DMS79 treated with DMSO at 0.1 percent for 48 hours (cell line): ENCODE measurements at places on chromosomes 16 and 17.

- DNase-seq: no peak
Observed at GRCh38 chr17:6666557-6666956, 15.0 kb downstream of the C17orf100 start.

DNA sequence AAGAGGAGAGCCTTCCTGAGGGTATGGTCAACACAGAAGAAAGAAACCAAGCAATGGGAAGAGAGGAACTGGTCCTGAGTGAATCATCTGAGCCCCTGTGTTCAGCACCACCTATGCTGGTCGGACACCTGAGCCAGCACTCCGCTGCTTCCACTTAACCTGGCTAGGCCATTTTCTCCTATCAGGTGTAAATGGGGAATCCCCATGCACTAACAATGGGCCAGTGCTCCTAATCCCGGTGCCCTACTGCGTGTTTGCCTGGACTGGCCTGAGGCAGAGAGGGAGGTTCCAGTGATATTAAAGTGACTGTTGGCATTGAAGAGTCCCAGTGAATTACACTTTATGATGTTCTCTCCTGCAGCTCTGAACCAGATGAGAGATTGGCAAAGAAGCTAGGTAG lies 34.4 kb upstream of the XYLT2 start:
- no peak for DNase-seq

- DNase-seq: no peak
Observed at GRCh38 chr17:10635290-10635689, 21.8 kb downstream of the MYH3 start.

- no peak for DNase-seq
Observed at GRCh38 chr17:61009663-61010062, 332.0 kb downstream of the BCAS3 start.

DNA sequence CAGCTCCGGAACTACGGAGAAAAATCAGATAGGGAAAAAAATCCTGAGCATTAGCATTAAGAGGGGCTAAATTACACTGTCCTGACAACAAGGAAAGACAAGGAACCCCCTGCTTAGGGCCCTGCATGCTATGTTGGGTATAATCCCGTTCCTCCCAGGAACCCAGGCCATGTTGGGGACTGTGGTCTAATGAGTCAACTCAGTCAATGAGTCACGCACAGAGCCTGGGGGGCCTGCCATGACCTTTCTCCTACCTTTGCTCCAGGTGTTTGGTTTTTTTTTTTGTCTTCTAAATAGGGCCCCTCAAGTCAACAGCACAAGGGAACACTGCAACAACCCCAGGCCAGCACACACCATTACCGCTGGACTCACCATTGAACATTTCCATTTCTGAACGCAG lies 8.9 kb upstream of the ZNF200 start:
- DNase-seq: no peak

DNA sequence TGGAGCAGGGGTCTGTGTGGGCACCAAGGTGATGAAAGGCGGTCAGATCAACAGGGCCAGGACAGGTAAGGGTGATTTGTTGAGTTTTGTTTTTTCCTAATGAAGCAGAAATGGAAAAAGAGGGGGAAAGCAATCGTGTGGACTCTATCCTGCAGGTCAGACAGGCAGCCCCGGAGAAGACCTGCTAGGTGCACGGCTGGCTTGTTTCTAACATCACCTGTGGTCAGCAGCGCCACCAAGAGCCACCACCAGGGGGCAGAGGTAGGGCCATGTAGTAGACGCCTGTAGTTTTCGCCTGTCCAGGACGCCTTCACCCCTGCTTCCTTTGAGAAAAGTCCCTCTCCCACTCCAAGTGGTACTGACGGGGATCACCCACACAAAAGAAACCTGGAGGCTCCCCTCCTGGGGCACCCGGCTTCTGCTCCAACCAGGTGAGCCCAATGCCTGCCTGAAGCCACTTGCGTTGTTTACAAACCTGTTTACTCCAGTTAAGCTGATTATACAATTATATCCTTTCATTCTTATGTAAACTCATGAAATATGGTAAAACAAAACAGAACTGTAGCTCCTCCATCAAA lies 54.2 kb upstream of the SEC14L1 start:
- peak; percentile 55 for DNase-seq

DNA sequence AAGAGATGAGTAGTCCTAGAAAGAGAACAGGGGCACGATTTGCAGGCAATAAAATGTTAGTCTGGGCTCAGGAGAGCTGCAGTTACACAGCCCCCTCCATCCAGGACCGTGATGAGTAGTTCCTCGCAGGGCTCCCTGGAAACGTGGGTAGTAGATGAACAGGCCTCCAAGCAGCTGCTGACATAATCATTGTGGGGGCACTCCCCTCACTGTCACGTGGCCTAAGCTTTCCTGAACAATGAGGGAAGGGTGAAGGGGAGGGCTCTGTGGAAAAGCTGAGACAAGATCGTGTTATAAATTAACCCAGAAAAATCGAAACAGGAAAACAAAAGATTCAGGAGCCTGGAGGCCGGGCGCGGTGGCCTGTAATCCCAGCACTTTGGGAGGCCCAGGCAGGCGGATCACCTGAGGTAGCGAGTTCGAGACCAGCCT lies 1.3 kb upstream of the PER1 start:
- no peak for DNase-seq

GRCh38 chr17:81987161-81987770 lies 9.8 kb downstream of the ASPSCR1 start:
- no peak for DNase-seq

DNA sequence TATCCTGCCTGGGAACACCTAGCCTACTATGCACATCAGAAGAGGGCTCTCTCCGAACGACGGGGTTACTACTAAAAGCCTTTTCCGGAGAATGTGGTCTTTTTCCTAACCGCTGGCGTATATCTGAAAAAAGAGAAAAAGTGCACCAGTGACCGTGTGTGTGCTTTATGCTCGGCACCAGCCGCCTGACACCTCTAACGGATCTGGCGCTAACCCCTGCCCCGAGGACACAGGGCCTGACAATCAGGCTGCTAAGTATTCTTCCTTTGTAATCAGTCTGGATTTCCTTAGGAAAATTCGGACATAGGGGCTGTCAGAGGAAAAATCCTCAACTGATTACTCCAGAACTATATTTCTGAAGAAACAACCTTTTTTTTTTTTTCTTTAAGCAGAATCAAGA lies 13.4 kb upstream of the ITGAE start:
- no peak for DNase-seq

- DNase-seq: no peak
Observed at GRCh38 chr16:3143598-3144320, 8.9 kb downstream of the ZNF213 start.

GRCh38 chr17:49513641-49514040 lies 18.5 kb downstream of the NGFR start:
- DNase-seq: no peak

GRCh38 chr17:17089796-17090641 lies 47.8 kb downstream of the MPRIP start:
- no peak for DNase-seq

DNA sequence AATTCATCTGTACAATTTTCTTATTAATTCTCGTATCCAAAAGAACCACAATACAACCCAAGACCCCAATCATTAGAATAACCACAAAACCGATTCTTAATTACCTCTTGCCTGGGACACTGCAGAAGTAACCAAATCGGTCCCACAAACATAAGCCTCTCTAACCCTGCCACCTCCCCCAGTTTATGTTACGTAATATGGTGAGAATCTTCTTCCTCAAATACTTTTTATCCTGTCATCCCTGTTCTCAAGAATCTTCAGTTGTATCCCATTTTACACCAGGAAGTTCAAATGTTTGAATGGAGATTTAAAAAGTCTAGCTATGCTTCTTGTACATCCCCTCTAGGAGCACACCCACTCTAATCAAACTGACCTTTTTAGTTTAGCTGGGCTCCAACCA lies 269.3 kb upstream of the TBX2 start:
- DNase-seq: no peak

DNA sequence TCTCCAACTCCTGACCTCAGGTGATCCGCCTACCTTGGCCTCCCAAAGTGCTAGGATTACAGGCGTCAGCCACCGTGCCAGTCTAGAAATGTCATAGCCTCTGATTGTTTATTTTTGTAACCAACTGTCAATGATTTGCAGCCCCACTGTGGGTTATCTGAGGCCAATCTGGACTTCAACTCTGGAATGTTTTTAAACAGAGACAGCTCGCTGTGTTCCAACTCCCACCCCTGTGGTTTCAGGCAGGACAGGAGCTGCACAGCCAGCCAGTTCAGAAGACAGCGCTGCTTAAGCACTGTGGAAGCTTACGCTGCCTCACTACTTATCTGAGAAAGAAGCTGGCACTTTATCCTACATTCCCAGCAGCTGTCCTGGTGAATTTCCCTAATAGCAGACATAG lies 19.5 kb downstream of the MRM3 start:
- DNase-seq: no peak

GRCh38 chr17:71455219-71455618 lies 665.6 kb upstream of the SOX9 start:
- no peak for DNase-seq

DNA sequence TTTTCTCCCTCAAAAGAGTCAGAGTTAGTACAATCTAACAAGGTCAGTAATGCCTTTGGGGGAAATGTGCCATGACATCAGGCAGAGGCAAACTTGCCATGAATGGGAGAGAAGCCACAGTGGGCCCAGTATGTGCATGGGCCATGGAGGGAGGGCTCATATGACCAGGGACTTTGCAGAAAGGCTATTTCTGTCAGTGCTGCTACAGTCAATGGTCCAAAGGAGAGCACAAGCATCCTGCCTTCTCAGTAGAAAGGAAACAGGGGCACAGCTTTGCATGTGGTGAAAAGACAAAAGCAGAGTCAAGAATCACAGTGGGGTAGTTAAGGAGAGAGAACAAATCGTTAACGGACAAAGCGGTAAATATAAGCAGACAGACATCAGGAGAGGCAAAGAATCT lies 11.2 kb upstream of the CORO6 start:
- DNase-seq: no peak

- DNase-seq: no peak
Observed at GRCh38 chr16:75035410-75035968, 36.7 kb downstream of the ZNRF1 start.

DNA sequence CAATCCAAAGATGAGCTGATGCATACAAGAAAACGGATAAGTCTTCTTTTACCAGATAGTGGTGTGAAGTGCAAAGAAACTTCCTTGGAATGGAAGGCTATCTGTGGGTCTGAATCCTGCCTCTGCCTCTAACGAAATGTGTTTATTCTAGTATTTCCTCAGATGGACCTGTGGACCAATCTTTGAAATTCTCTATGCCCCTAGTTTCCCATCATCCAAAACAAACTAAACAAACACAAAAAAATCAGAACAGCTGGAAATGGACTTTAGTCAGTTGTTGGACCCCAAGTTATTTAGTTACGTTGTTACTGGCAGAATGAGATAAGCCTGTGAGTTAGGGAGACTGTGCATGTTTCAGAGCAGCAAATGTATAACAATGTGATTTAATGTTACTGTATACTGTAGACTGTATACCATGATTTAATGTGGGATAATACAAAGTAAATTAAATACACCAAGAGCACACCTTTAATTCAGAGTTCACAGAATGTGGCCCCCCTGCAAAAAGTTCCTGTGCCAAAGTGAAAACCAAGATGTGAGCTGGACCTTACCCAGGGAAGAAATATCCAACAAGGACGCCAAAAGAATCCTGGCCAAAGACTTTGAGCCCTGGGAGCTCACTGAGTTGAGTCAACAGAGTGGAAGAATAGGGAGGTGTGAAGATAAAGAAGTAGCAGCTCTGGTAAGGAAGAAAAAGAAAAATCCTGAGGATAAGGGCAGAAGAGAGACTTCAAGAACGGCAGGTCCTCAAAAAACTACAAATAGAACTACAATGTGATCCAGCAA lies 255.2 kb downstream of the CNTNAP4 start:
- no peak for DNase-seq

- DNase-seq: no peak
Observed at GRCh38 chr16:31452631-31453106, 6.6 kb upstream of the ARMC5 start.

- DNase-seq: no peak
Observed at GRCh38 chr17:54259476-54259875, 436.7 kb downstream of the KIF2B start.

GRCh38 chr17:43534909-43535308 lies 11.2 kb downstream of the ETV4 start:
- no peak for DNase-seq

GRCh38 chr16:16019488-16019887 lies 70.1 kb downstream of the ABCC1 start:
- DNase-seq: no peak

DNA sequence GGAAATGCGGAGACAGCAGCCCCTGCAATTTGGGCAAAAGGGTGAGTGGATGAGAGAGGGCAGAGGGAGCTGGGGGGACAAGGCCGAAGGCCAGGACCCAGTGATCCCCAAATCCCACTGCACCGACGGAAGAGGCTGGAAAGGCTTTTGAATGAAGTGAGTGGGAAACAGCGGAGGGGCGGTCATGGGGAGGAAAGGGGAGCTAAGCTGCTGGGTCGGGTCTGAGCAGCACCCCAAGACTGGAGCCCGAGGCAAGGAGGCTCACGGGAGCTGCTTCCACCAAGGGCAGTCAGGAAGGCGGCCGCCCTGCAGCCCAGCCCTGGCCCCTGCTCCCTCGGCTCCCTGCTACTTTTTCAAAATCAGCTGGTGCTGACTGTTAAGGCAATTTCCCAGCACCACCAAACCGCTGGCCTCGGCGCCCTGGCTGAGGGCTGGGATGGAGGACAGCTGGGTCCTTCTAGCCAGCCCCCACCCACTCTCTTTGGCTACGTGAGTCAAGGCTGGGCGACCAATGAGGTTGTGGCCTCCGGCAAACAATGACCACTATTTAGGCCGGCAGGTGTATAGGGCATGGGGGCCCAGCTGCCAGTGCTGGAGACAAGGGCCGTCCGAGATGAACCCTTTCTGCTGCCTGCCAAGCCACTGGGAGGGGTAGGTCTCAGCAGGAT lies 507 bp downstream of the SERPINF1 start:
- no peak for DNase-seq

DNA sequence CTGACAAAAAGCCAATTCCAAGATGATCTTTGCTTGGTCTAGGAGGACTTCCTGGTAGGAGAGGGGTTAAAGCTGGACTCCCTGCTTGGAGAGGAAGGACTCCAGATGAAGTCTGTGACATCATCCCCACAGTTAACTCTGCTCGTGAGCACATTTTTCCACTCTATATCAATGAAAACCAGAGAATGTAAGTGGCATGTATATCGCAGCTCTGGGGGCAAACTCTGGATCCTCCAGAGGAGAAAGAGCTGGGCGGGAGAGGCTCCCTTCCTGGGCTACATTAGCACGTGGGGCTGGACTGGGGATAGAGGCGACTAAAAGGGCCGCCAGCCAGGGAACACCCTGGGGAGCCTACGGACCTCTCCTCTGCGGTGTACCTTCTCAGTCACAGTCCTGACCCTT lies 34.1 kb downstream of the HIC1 start:
- DNase-seq: no peak

- DNase-seq: no peak
Observed at GRCh38 chr17:10380631-10381408, 8.0 kb upstream of the MYH13 start.

DNA sequence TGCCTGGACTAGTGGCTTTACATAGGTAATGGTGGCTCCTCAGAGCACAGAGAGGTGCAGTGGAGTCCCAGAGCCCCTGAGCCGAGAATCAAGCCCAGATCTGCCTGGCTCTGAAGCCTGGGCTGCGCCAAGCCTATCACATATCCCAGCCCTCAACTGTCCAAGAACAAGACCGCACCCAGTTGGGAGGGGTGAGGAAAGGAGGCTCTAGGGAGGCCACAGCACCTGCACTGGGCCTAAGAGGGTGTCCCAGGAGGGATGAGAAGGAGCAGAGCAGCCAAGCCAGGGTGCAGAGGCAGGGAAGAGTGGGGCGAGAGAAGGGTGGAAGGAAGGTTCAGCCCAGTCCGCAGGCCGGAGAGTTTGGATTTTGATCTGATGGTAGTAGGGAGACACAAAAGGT lies 941 bp upstream of the RNF112 start:
- DNase-seq: no peak
